ENCODE measurements at places on chromosomes 7 and 10.

- DNase-seq = peak; percentile 31
Measured at GRCh38 chr10:30059209-30060107, at the start of gene JCAD. Gene JCAD (minus strand): TSS chr10:30059586. CDS start chr10:30047812, 11,774 bp downstream.

DNA sequence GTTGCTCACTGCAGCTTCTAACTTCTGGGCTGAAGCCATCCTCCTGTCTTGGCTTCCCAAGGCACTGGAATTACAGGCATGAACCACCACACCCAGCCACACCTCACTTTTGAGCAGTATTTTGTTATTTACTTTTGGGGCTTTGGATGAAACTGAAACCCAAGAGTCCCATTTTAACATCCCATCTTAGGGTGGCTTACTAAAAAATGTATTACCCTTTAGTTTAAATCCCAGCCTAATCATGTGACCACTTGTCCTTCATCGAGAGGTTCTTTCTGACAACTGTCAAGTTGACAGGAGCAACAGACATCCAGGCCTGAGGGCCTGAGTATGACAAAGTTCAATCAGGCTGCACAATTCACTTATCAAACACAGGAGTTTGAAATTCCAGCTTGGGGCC, 33.6 kb downstream of the C10orf67 start:
- no peak for DNase-seq

- no peak for DNase-seq
Measured at GRCh38 chr10:65235266-65235665, 1690.6 kb upstream of the LRRTM3 start.

DNA sequence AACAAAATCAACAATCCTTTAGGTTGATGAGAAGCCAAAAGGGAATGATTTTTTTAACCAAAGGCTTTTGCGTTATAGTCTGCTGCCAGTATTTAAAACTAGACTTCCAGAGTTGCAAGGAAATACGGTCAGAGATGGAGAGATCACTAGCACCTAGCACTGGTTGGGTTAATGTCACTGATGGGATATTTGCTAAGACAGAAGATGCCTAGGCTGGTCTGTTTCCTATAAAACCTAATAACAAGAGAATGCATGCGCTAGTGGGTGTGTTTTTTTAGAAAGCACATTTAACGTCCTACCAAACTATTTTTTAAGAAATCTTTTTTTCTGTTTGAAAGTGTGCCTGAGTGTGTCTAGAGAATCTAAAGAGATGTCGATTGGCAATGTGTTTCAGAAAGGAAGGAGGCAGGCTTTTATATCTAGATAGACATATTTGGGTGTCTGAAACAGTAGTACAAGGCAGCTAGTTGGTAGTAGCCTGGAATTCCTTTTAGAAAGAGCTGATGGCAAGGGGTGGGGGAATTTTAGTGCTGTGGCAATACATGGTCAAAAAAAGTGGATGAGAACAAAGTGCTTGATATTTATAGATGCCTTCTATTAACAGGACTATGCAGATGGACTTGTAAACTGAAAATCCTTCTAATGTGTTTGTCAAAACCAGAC, 863 bp downstream of the CALD1 start:
- DNase-seq = no peak

GRCh38 chr7:20906801-20907453, 120.2 kb upstream of the SP8 start:
- no peak for DNase-seq

GRCh38 chr7:97733276-97734161, 1.6 kb downstream of the TAC1 start:
- no peak for DNase-seq

DNA sequence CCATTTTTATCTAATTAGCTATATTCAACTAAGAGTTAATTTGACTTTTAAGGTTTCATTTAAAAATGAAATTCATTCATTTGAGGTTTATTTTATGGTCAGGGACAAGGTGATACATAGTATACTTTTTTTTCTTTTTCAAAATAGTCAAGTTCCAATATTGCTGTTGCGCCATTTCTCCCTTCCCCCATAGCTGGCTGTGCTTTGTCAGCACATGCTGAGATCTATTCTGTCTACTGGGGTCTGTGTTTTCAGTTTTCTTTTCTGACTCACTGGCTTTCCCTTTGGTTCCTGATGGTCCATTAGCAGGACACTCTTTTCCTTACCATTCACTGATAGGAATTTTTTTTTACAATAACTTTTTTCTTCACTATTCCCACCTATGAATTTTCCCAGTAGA, 336.4 kb upstream of the TMEM229A start:
- no peak for DNase-seq

- no peak for DNase-seq
Measured at GRCh38 chr7:158479021-158479663, 108.5 kb downstream of the PTPRN2 start.

DNA sequence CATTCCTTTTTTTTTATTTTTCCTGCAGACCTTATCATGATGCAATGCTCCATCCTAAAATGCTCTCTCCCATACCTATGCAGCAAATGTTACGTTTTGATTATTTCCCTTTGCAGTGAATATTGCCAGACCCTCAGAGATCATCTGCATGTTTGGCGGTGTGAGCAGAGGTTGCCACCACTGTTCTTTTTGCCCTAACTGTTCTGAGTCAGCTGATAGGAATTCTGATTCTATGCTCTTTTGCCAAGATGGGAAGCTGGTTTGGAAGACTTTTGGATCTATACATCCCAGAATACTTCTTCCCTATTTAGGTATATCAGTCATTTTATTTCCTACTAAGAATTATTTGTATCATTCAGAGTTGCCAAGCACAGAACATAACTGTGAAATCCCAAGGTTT, 130.5 kb downstream of the KLF6 start:
- DNase-seq = no peak

- no peak for DNase-seq
Measured at GRCh38 chr10:116281775-116282174, 8.8 kb upstream of the GFRA1 start.

GRCh38 chr7:136966825-136967224, 98.4 kb downstream of the CHRM2 start:
- DNase-seq = no peak

- DNase-seq = no peak
Measured at GRCh38 chr10:113131613-113132261, 181.7 kb downstream of the TCF7L2 start.

GRCh38 chr7:132290021-132290420, 286.2 kb downstream of the PLXNA4 start:
- no peak for DNase-seq

DNA sequence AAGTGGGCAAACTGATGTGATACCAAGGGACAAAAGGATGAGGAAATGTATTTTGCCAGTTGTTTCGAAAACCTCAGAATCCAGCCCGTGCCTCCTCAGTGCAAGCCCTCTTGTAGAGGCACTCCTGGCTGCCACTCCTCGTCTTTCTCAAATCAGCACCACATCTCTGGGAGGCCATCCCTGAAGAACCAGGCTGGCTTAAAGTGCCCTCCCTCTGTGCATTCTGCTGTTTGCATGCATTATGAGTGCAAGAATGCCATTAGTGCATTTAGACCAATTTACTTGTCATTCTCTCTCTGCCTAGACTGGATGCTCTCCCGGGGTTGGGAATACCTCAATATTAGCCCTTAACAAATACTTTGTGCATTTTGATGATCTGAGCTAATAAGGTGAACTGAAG, 19.9 kb upstream of the FAM180A start:
- no peak for DNase-seq

DNA sequence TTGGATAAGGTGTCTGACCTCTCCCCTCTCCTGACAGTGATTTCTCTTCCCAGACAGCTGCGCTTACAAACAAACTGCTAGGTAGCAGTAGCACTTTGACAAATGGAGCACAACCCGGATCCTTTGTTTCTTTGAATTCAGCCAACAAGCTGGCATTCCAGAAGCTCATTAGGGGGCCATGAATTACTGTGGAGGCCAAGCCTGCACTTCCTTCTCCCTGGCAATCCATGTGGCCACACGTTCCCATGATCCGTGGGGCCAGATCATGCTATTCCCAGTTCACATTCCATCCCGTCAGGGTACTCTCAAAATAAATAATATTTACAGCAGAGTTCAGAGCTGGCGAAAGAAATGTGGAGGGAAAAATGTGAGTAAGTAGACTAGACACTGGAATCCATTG, 172.4 kb downstream of the PRPF18 start:
- no peak for DNase-seq

- DNase-seq = no peak
Measured at GRCh38 chr10:119931871-119932270, 39.3 kb downstream of the SEC23IP start.

- DNase-seq = no peak
Measured at GRCh38 chr7:99987846-99988245, 12.0 kb upstream of the AZGP1 start.

DNA sequence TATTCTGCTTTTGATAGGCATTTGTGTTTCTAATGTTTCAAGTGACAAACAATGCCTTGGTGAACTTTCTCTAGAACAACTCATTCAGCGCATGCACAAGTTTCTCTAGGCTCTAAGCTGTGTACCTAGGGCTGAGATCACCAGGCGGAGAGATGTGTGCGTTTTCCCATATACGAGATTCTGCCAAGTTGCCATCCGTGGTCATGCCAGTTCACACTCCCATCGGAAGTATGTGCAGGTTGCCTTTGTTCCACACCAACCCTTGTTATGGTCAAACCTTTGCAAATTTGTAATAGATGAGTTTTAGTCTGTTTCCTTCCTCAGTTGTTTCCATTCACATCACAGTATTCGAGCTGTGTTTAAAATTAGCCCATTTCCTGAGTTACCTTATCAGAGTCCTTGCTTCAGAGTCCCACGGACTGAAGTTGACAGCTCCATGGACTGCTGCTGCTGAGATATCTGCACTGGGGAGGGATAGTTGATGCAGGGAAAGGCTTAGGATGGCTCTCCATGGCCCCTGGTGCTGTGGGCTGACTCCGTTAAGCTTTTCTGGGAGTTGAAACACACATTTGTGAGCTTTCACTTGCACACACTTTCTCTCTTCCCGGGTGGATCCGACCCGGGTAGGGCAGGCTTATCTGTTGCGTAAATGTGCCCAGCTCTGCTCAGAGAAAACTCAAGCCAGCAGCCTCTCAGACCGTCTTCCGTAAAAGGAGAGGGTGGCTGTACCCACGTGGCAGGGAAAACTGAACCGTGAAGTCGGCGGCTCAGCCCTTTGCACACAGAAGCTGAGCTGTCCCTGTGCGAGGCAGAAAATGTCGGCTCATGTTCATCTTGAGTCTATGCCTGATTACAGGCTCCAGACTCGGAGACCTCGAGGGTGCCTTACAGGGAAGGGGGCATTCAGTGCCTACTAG, 49.4 kb downstream of the HK1 start:
- DNase-seq = peak; percentile 27

- no peak for DNase-seq
Measured at GRCh38 chr7:17548014-17548653, 249.7 kb downstream of the AHR start.

DNA sequence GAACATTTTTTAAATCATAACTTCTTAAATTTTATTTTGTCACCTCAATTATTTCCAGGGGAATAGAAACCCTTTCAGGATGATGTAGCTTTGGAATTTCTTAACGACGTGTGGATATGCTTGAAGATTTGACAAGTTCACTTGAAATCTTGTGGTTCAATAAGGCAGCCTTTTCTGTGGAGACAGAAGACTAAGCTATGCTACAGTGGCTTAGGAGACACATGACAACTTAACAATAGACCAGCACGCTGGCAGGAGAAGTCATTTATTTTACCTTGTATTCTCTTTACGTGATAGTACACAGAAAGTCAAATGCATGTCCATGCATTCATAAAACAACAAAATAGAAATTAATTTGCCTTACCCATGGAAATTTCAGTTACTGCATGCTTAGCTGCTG, 181.6 kb downstream of the GRM3 start:
- DNase-seq = no peak

- DNase-seq = no peak
Measured at GRCh38 chr7:13851736-13852135, 137.7 kb downstream of the ETV1 start.

DNA sequence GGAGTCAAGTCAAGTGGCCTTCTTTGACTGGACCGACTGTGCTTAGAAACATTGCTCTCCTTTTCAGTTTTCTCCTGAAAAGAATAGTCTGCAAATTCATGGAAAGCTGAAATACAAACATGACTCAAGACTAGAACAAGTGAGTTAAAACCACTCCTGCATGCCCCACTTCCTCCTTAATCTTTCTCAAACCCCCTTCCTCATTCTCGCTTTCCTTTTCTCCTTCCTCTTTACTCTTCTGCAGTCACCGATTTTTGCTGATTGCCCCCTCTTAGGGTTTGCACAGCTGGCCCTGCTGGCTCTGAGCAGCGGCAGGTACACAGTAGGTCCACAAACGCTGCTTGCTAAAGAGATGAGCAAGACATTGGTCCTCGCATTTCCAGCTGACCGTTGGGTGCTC, 34.8 kb upstream of the MKI67 start:
- no peak for DNase-seq

DNA sequence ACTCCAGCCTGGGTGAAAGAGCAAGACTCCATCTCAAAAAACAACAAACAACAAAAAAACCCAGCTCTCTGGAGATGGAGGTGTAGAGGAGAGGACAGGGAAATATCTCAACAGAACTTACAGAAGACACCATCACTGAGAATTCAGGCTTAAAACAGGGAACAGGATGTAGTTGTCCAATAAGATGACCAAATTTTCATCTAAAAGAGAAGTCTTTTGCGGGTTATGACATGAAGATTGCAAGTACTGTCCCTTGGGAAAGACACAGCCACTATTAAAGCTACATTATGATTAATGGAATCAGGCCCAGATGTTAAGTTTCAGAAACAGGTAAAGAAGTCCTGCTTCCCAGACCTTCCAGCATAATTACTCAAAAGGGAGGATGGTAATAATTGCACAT, 235.2 kb upstream of the NRP1 start:
- DNase-seq = no peak

- no peak for DNase-seq
Measured at GRCh38 chr10:77927402-77928246, 1.1 kb upstream of the DLG5 start.

DNA sequence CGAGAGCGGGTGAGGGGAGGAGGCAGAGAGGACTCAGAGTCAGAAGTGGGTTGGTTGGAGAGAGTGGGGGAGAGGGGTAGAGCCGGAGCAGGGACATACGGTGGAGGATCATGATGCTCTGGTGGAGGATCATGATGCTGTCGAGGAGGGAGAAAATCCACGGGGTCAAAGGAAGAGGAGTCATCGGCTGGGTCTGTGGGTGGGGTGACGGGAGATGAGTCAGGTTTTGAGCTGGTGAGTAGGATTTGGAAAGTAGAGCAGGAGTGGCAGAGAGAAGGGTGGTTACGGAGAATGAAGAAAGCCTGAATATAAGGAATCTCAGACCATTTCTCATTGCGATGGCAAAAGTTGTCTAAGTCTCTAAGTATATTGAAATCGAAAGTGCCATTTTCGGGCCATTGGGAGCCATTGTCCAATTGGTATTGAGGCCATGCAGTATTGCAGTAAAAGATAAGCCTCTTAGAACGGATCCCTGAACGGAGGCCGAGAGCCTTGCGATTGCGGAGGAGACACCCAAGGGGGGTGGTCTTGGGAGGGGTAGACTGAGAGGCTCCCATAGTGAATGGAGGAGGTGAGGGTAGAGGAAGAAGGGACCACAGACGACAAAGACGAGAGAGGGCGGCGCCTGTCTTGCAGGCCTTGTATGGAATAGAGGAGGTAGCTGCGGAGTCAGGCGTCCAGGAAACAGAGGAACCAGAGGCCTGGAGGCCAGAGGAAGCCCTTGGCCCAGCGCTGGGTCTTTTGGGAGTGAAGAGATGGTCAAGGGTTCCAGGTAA, 23.8 kb downstream of the SCIN start:
- DNase-seq = no peak

GRCh38 chr7:93016681-93017381, 100.9 kb downstream of the SAMD9 start:
- no peak for DNase-seq

- no peak for DNase-seq
Measured at GRCh38 chr7:15778191-15778590, 91.7 kb upstream of the MEOX2 start.

GRCh38 chr10:106573106-106573505, 591.4 kb downstream of the SORCS1 start:
- DNase-seq = no peak

GRCh38 chr10:22712211-22712955, 2.0 kb downstream of the PIP4K2A start:
- no peak for DNase-seq

All from T-cell (primary cell).